ENCODE measurements at places on chromosomes 12 and 14.

GRCh38 chr12:113135178-113136127 is at the start of gene RASAL1:
TSS of gene RASAL1 (minus strand) at chr12:113135761. CDS start at chr12:113135462, 299 bp downstream.
- no peak for DNase-seq

DNA sequence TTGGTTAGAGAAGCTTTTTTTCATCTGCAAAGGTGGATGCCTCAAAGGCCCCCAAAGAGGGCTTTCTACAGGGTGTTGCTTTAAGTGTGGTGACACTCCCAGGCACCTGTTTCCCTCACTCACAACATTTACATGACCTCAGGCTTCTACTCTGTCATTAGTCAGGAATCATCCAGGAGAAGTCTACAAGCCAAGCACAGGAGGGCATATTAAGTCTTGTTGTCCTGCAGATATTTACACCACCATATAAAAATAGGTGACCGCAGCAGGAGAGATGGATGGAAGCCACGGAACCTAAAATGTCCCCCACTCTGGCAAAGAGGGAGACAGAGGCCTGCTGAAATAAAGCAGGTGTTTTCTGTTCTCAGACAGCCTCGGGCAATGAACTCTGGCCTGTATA is 7.5 kb upstream of the DPF3 start:
- no peak for DNase-seq

DNA sequence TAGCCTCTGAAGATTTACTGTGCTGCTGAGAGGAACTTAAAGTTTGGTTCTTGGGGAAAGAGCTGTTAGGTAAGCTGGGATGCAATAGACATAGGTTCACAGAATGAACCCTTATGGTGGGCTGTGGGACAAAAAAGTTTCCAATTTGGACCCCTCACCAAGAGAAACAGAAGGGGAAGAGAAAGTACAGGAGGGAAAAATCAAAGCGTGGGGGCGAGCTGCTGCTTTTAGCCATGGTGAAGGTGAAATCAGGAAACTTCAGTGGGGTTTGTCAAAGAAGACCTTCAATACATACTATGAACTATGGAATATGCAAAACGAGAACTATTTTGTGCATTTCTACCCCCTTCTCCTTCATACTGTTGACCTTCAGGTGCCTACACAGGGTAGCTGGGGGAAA is 10.6 kb upstream of the NINJ2 start:
- no peak for DNase-seq

DNA sequence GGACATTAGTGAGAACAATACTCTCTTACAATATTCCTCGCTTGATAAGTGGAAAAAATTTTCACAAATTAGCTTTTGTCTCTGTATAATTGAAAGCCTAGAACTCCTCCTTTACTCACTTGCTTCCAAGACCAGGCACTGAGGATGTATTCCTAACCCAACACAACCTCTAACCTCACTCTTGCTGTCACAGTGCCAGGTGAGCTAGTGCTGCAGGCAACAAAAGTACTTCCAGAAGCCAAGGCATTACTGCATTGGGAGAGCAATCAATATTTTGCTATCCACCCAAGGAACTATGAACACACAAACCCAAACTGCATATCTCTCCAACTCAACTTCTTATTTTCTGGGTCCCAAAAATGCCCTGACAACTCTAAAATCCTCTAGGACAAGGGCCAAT is 1081.0 kb downstream of the VRK1 start:
- no peak for DNase-seq

DNA sequence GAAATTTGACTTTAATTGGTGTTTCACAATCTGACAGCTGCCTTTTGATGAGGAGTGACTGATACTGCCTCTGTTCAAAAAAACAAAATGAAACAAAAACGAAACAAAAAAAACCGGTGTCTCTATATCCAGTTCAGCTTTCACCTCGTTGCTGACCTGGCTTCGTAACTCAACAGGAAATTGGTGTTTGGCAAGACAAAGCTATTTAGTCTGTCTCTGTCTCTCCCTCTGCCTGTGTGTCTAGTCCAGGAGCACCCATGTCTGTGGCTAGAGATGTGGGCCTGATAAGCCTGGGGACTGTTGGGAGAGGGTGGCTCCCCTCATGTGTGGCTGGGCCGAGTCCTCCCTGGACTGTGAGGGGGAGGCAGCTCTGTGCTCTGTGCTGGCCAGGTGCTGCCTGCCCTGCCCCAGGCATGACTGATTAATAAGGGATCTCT is 11.3 kb downstream of the CACNA1C start:
- no peak for DNase-seq

DNA sequence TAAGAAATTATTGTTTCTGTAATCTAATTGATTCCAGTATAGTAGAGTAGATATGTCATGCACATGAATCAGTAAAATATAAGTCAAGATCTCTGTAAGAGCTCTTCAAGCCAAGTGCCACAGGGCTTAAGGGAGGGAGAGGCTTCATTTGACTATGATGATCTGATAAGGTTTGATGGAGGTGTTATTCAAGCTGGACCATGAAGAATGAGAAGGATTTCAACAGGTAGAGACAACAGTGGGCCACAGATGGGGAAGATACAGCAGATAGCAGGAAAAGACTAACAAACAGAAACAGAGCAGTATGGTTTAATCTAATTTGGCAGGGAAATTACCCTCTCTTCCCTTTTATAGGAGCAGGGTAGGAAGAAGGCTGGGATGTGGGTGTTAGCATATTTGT is 40.6 kb upstream of the FKBP4 start:
- DNase-seq = no peak

- no peak for DNase-seq
These were observed 25.0 kb downstream of the A2ML1 start for GRCh38 chr12:8847435-8847834.

GRCh38 chr12:55823419-55823818 is 5.6 kb downstream of the ORMDL2 start:
- DNase-seq = no peak

GRCh38 chr12:128801879-128802391 is 21.8 kb downstream of the SLC15A4 start:
- no peak for DNase-seq

GRCh38 chr14:63543826-63544406 is 739 bp upstream of the PPP2R5E start:
- no peak for DNase-seq

GRCh38 chr12:88546226-88546625 is 34.0 kb downstream of the KITLG start:
- no peak for DNase-seq

DNA sequence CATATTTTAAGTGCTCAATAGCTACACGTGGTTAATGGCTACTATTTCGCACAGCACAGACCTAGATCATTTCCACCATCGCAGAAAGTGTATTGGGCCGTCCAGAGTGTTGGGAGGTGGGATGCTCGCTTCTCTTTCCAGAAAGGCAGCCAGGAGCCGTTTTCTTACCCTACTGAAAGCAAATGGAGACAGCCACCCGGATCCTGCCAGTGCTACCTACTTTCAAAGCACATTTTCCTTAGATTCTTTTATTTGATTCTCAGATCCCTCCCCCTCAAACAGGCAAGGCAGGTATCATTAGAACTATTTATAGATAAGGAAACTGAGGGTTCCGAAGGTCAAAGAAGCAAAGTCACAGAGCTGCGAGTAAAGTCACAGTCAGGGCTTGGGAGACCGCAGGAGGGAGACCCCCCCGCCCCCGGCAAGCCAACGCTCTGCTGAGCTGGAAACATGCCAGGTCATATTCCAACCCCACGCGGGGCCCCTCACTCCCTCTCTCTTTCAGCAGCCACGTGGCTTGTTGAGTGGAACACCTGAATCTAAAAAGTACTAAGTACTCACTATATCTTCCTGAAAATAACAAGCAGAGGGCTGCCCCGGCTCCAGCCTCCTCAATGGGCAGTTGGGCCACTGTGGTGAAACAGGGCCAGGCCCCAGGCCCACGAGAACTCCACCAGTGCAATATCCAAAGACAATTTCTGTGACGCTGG is 36.2 kb downstream of the PRIMA1 start:
- DNase-seq = no peak

DNA sequence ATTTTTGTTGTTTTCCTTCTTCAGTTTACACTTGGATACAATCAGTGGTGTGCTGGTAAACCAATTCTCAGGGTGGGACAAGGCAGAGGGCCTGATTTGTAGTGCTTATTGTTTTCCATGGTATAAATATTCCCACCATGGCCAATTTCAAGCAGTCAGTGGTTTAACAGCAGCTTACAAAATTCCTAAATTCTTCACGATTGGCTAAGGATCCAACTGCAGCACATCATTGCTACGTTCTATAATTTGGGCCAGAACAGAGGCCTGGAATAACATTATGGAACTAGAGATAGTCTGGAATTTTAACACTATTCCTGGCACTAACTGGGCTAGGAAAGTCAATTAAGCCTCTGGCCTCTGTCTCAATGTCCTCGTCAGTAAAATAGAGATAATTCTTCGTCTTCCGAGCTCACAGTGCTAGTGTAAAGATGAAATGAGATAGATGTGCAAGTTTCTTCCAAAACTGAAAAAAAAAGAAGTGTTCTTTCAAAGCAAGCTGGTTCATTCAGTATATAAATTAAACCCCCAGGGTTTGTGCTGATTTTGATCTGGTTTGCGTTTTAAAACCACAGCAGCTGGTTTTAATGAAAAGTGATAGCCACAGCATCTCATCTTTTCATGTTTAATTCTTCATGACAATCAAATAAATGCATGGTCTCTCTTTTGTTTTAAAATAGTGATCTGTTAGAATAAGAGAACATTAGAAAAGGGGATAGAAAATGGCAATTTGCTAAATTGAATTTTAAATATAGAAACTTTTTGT is 104.1 kb downstream of the EPS8 start:
- no peak for DNase-seq

DNA sequence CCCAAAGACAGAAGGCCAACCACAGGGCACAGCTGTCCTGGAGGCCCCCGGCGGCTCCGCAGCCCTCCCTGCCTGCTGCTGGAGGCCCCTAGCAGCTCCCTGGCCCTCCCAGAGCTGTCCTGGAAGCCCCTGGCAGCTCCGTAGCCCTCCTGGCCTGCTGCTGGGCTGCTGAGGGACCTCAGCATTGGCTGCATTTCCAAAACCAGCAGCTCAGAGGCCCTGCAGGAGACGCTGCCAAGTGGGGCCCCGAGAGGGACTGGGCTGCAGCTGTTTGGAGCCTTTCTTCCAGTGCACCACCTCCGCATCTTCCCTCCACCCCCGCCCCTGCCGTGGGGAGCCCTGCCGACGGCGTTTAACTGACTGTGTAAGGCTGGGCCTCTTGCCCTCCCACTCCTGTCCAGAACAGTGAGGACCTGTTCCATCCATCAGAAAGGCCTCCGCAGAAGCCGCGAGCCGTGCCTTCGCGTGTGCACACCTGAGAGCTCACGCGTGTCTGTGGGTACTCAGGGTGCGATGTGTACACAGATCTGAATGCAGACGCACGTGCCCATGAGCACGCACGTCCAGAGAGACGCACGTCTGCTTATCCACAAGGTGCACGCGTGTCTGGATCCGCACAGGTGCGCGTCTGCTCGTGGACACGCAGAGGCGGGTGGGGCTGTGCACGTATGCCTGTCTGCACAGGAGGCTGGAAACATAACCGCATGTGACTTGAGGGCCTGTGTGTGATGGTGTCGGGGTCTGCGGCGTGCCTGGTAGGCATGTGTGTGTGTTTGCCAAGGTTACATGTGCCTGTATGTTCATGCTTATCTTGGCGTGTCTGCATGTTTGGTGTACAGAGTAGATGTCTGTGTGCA is 57.0 kb upstream of the FBRSL1 start:
- DNase-seq = no peak

GRCh38 chr12:750366-751191 is 1.8 kb upstream of the WNK1 start:
- no peak for DNase-seq

DNA sequence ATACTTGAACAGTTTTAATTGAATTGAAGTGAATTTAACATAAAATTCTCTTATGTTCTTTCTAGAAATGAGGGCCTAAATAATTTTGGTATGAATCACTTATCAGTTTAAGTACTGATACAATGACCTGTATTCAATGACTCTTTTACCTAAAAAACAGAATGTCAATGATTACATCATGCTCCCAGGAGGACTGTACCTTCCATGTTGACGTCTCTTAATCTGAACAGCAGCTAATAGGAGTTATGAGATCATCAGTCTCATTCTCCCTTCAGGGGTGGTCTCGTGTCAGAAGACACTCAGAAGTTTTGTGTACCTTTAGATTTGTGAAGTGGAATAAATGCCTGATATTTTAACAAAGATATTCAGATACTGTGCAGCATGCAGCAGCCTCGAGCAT is 206.3 kb downstream of the CNTN1 start:
- DNase-seq = no peak

- DNase-seq = peak; percentile 2
These were observed 946 bp downstream of the RNU4-2 start for GRCh38 chr12:120290609-120291305.

Data from GM04504 (cell line).